CD4-positive, alpha-beta T cell treated with Interleukin-4 for 4 hours (primary cell): ENCODE measurements at places on chromosomes 4 and X.
A peak's percentile ranks its signal among the peaks of the same experiment; 100 is the strongest.

DNA sequence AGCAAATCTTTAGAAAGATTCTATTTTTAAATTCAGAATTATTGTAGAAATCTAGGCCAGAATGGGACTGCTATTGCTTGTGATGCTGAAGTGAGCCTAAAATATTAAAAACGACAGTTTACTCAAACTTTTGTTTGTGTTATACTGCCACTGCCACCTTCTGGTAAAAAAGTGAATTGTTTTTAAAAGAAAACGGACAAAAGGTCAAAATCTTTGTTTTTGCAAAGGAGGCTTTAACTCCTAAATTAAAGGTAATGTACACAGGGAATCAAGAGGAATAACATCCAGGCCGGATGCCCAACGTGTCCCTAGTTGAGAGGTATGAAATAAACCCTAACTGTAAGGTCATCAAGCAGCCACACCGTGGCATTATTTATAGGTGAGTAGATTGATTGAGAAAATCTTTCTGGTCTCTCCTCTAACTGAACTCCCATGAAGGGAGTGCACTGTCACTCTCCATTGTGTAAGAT is 338.3 kb upstream of the GALNT7 start:
- DNase-seq, result no peak

DNA sequence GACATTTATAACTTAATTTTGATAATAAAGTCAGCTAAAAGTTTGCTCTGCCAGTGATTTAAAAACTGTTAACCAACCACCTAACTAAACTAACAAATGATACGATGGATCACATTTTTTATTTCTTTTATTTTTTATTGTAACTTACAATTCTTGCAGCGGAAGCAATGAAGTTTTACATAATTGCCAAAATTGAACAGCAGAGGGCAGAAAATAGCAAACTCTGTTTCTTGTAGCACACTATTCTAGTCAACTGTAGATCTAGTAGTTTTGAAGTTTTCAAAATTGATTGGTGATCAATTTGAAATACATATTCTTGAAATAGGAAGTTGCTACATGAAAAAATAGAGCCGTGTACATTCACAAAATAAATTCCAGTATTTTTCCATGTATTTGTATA is 2.8 kb upstream of the GRIA2 start:
- no peak for DNase-seq

- DNase-seq, result no peak
Measured at GRCh38 chrX:23509256-23509655, 158.0 kb upstream of the PRDX4 start.

GRCh38 chr4:40238700-40239548 is 42.1 kb downstream of the RHOH start:
- peak; percentile 89 for DNase-seq

- DNase-seq, result no peak
Measured at GRCh38 chrX:152024710-152025109, 50.2 kb upstream of the GABRE start.

DNA sequence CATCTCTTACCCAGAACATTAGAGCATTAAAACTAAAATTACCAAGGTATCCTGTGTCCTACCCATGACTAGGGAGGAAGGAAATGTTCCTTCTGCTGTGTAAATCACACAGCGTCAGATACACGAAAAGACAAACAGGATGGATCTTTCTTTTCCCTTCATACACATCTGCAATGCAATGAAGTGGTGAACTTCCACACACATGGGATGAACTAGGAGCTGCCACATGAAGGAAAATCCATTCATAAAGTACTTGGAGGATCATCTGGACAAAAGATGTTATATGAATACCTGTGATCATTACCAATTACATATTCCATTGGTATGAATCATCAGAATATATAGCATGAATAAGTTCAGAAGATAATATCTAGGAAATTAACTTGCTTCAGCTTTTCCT is 46.2 kb downstream of the LDB2 start:
- DNase-seq, result no peak

DNA sequence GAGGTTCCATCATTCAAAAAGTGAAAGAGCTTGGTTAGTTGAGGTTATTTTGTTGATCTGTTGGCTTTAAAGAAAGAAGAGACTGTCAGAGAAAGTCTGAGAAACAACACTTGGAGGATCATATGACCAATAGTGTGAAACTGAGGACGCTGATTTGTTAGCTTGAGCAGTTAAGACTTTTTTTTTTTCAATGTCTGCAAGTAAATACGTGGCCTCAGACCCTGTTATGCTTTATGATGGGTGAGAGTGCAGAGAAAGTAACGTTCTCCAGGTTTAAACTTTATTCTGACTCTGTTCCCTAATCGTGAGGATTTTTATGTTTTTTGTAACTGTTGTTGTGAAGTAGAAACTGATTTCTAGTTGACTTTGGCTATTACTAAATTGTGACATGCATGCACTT is 45.9 kb downstream of the GAB1 start:
- no peak for DNase-seq

DNA sequence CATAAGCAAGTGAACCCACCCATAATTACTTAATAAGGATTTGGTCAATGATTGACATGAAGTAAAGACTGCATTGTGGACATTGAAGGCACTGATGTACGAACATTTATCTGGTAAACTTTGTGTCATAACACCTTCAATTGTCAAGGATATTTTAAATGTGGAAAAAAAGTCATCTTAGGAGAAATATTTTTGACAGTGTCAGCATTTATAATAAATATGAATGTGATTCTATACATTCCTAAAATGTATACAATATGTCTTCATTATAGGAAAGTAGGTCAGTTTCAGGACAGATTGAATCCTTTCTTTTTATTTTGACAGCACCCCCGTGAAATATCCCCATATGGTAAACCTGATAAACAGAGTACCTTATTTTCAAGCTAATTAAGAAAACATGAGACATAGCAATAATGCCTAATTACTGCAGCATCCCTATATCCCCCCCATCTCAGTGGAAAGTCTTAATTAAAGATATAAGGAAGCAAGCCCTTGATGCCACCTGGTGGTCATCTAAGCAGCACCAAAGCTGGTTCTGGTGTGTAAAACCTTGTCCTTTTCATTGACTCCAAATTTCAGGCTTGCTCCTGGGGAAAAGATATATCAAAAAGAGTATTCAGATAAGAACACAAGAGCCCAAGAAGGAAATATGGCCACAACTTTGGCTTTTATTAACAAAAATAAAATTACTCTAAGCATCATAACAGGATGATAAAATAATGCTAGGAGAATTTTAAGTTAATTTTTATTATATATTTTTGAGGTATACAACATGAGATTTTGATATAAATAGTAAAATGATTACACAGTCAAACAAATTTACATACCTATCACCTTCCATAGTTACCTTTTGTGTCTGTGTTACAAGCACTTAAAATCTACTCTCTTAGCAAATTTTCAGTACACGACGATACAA is 379.7 kb downstream of the TLL1 start:
- no peak for DNase-seq

- DNase-seq, result no peak
Measured at GRCh38 chrX:30283456-30284200, 25.6 kb downstream of the NR0B1 start.

GRCh38 chr4:77022560-77023179 is 53.1 kb downstream of the CCNI start:
- DNase-seq, result no peak

- no peak for DNase-seq
Measured at GRCh38 chr4:150315175-150315574, 236.9 kb downstream of the DCLK2 start.

DNA sequence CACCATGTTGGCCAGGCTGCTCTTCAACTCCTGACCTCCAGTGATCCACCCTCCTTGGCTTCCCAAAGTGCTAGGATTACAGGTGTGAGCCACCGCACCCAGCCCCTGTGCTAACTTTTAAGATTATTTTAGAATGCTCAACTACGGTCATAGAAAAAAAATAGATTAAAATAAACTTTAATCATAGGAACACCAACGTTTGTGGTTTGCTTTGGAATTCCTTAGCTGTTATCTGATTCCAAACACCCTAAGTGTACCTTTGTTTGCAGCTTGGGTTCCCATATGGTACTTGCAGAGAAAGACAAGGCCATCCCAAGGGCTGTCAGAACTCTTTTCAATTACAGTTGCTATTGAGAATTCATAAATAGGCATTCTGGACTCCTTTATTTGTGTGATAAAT is 90.1 kb upstream of the EFHC2 start:
- no peak for DNase-seq

DNA sequence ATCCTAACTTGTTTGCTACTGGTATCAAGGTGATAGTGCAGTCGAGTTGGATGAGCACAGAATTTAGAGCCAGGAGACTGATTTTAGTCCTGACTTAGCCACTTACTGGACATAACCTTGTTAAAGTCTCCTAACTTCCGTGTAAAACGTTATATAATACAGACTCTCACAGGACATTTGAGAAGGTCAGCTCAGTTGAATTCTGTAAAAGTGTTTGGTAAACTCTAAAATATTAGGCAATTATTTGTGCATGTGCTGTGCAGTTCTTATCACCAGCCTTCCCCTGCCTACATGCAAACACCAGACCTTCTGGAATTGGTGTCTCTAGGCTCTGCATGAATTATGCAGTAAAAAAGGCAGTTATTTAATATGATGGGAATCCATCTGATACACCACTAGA is 45.4 kb downstream of the FNIP2 start:
- DNase-seq, result no peak

- DNase-seq, result no peak
Measured at GRCh38 chr4:157079441-157079840, 3.5 kb downstream of the GLRB start.

DNA sequence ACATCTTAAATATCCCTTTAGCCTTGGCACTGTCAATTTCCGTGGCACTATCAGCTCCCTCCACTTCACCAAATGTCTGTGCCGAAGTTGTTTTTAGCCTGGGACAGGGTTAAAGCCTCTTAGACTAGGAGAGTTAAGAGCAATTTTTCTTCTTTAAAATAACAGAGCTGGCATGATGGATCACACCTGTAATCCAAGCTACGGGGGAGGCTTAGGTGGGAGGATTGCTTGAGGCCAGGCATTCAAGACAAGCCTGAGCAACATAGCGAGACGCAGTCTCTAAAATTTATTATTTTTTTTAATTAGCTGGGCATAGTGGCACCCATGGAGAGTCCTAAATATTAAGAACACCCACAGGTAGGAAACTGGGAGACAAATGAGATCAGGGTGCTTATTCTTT is 209.8 kb upstream of the MAGEB18 start:
- no peak for DNase-seq

- no peak for DNase-seq
Measured at GRCh38 chr4:2365913-2366210, 52.6 kb downstream of the ZFYVE28 start.

DNA sequence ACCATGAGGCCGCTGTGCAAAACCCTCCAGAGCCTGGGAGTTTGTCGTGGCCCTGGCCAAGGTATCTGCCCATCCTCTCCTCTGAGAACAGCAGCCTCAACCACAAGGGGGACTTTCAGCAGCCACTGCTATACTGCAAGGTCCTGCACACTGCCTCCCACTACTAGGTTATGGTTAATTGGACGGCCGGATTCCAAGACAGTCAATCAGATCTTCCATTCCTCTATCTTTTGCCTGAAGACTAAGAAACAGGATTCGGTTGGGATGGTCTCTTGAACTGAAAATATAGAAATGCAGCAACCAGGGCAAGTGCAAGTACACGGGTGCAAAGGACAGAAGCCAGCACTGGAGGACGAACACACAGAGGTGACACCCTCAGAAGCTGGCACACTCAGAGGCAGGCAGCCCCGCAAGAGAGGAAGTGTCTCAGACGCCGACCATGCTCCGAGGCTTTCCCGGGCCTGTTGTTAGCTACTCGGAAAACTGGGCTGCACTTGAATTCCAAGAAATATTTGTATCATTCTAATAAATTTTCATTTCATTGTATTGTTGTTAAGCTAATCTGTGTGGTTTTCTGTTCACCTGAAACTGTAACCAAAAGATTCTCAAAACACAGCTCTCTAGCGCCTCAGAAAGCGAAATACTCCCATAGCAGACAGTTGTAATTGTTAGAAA is 63.3 kb downstream of the AFAP1 start:
- DNase-seq, result peak; percentile 69

DNA sequence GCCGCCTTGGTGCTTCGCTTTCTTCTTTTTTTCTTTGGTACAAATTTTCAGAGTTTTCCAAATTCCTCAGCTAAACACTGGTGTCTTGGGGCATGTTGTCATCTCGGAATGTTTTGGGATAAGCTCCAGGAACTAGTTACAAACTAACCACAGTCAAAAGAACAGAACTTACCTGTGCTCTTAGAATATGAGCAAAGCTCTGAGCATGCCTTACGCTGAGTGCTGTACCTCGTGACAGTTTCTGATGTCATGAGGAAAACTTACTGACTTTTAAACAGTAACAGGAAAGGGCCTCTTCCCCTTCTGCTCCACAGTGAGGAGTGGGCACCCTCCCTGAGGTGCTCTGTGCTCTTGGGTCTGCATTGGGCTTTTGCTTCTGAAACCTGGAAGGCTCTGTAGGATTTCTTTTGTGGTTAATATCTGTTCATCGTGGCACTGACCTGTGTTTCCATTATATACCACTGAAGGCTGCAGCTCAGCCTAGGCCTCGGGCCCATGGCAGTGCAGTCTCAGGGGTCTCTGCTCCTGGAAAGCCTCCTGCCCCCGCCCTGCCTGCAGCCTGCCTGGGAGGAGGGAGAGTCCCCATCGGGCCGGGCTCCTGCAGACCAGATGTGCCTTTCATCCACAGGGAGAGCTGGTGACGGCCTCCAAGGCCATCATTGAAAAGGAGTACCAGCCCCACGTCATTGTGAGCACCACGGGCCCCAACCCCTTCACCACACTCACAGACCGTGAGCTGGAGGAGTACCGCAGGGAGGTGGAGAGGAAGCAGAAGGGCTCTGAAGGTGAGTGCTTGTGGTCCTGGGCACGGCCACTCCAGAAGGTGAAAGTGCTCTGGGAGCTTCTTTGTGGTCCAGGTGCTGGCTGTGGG is 48.7 kb downstream of the NOP14 start:
- DNase-seq, result no peak

DNA sequence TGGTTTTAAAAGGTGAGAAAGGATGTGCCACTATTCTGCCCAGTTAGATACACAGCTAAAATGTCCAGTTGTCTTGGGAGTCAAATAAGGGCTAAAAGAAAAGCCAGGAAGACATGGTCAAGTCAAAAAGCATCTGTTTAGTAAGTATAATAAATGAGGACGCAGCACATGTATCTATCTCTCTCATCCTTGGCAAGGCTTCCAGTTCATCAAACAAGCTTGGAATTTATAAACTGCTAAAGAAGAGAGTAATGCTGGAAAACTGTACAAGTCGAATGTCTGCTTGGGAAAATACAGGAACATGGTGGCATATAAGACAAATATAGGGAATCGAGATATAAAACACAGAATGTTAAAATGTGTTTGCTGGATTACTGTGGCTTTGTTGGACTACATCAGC is 106.7 kb downstream of the GPC3 start:
- no peak for DNase-seq

DNA sequence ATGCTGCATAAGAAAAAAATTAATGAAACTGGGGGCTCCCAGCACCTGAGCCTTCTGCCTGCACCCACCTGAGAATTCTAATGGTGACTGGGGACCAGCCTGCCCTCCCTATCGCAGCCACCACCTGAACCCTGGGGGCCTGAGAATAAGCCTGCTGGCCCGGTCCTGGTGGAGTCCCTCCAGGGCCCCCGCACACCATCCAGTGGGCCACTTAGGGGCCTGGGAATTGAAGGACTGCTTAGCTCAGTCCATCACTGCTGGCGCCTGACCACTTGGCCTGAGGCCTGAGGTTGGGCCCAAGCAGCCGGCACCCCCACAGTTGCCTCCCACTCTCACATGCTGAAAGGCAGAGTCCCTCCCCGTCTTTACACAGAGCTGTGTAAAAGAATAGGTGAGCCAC is 230.8 kb downstream of the ENOX2 start:
- no peak for DNase-seq
